ENCODE measurements at places on chromosomes 3 and 15.

GRCh38 chr15:73752806-73753193, 351 bp downstream of the INSYN1 start:
- no peak for DNase-seq

DNA sequence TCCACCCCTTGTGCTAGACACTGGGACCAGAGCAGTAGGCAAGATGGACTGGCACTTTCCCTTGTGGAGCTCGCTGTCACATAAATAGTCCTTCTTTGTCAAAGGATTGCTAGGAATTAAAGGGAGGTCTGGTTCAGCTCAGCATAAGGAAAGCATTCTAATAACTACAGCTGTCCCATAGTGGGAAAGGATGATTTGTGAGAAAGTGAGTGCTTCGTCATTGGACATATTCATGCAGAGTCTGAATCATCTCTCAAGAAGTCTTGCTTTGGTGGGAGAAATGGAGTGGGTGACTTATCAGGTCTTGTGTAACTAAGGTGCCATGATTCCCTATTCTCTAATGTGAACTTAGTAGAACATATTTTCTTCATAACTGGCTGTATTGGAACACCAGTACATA, 14.7 kb downstream of the PPARG start:
- no peak for DNase-seq

- DNase-seq: no peak
These were observed 38.3 kb upstream of the TPM1 start for GRCh38 chr15:63004211-63004610.

DNA sequence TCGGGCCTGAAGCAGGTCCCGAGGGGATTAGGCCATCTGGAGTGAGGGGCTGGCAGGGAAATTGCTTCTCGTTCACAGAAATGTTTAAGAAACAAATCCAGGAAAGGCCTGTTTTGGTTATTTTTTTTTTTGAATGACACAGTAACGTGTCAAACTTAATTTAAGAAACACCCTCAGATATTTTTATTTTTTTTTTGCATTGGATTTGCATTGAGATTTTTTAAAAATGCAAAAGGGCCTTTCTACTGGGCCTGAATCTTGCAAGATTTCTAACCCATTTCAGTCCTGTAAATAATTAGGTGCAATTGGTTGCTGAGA, 25.0 kb upstream of the KLF13 start:
- DNase-seq: no peak

DNA sequence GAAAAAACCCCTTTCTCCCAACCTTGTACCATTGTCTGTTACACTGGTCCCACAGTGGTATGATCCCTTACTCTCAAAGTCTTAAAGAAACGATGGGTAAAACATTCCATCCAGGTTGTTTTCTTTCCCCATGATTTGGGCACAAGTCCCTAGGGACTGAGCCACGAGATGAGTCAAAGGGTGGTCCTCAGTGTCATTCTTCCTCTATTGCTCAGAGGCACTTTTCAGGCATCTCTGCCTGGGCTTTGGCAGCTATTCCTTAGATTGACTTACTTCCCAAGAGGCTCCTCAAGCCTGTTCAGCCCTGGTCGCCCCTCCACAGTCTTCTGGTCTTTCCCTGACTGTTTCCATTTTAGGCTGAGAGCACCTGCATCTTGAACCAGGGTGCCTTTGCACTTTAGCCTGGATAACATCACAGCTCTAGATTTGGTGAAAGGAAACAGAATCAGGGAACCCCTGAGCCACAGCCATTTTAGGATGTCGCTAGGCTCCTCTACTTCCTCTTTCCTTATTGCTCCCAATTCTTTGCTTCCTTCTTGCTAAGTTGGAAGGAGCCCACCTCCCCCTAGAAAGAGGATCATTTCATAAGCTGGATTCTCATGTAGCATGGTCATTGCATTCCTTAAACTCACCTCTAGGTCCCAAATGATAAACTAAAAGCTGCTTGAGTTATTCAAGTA, 131.0 kb upstream of the TPRG1 start:
- no peak for DNase-seq
